ENCODE measurements at places on chromosomes 6 and 20.

DNA sequence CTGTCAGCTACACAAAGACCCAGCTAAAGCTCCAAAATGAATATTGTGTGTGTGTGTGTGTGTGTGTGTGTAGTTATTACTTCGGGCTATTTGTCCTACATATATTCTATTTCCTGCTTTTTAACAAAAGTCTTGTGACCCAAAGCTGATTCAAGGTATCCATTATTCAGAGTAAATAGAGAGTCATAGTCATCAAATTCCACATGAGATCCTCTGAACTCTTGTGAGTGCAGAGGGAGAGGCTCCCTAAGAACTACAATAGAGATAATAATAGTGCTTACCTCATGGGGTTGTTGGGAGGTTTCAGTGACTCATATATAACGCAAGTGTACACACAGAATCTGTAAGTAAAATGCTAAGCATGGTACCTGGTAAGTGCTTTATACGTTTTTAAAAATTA, 95.6 kb upstream of the SHLD1 start:
- no peak for DNase-seq

DNA sequence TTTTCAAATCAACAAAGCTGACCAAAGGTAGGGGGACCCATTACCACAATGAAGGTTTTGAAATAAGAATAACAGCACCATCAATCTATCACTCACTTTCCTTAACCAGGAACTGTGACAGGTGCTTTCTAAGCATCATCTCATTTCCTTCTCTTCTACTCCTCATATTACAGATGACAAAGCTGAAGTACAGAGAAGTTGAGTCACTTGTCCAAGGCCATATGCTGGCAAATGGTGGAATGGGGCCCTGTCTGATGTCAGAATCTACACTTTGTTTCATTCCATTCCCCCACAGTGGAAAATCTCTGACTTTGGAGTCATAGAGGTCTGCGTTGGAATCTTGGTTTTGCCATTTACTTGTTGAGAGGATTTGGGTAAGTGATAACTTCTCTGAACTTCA, 222.5 kb upstream of the LRFN2 start:
- DNase-seq: no peak

DNA sequence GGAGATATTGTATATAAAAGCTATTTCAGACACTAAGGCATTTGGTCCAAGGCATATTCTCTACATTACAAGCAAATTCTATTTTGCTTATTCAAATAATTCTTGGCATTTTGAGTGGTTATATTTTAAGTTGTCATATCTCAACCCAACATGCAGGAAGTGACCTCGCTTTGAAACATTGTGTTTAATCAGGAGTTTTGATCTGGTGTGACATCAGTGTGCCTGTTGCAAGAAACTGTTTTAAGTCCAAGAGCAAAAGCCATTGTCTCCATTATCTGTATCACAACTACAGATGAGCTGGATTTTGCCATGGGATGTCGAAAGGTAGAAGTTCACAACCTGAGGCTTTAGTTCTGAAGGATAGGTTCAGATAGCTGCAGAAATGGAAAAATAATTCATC, 509.9 kb upstream of the ID4 start:
- DNase-seq: no peak

DNA sequence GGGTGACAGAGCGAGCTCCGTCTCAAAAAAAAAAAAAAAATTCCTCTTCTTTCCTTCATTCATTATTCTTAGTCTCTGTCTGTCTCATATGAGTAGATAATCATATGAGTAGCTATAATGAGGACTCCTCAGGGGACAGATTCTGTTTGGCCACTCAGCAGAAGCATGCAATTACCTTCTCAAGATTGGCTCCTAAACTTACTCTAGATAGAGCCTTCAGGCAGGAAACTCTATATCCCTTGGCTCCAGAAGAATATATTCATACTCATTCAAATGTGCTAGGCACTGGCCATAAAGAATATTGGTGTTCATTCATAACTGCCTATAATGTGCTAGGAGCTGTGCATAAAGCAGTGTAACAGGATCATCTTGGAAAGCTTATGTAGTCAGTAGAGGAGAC, 2.2 kb upstream of the ACAT2 start:
- no peak for DNase-seq

- no peak for DNase-seq
Observed at GRCh38 chr20:58760856-58761255, 68.3 kb downstream of the NPEPL1 start.

DNA sequence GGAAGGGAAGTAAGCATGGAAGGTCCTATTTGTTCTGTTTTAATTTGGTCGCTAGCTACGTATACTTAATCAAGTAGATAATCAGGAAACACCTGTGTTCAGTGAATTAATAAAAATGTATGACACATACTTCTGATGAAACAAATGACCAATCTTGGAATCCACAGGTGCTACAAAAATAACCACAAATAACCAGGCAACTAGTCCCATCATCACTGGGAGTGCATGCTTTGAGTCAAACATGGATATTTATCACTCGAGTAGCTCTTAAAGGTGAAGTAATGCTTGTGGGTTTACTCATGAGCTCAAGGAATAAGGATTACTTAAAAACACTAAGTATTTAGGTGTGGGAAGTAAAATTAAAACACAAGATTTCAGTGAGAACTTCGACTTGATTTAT, 285.6 kb upstream of the ID4 start:
- DNase-seq: no peak

DNA sequence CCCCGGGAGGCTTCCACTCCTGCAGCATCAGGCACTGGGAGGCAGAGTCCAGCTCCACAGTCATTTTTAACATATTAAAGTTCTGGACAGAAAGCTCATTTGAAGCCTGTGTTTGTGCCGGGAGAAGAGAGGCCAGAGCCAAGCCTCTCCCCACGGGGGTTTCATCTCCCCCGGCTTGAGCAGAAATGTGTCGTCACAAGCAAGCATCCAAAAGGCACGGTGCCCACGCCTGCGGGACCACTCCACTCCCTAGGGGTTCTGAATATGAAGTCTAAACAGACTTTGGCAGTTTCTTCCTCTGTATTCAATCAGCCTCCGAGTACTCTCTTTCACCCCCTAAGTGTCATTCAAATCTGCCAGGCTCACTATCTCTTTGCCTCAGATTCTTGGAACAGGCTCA, 75.3 kb downstream of the STK35 start:
- DNase-seq: peak; percentile 44

DNA sequence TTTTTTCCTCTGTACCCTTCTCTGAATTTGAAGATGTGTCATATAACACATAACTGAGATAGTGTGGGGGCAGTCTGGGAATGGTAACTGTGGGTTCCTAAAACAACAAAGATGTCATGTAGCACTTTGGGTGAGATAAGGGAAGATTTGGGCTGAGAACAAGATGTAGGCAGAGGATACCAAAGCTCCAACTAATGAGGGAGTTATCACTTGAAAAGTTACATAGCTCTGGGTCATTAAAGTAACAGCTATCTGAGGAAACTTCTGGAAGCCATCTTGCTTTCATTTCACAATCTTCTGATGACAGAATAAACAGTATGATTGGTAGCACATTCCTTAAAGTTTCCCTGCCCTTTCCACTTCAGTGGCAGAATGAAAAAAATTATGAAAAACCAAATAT, 255.4 kb downstream of the TBX18 start:
- no peak for DNase-seq

- peak; percentile 88 for DNase-seq
Observed at GRCh38 chr6:41442800-41443501, 103.2 kb upstream of the FOXP4 start.

DNA sequence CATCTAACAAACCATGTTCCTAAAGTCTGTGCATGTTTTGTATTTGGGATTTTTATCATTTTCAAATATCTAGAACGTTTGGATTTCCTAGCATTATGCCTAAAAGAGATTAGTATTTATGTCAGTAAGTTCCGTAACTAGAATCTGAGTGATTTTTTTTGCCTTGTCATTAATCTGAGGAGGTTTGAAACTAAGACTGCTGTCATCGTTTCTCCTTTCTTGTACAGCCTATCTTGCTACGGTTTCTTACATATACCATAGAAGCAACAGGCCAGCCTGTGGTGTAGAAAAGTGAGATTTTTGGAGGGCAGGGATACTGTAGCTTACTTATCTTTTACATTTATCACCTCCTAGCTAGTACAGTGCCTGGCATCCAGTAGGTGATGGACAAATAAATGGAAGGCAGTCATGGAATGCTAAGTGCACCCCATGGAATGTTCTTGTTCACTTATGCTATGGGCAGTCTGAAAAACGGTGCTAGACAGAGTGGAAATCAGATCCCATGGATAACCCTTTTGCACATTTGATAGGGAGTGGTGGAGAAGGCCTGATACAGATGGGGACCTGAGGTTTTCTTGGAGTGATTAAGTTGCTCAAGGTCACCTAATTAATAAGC, 93.9 kb downstream of the ARID1B start:
- no peak for DNase-seq

DNA sequence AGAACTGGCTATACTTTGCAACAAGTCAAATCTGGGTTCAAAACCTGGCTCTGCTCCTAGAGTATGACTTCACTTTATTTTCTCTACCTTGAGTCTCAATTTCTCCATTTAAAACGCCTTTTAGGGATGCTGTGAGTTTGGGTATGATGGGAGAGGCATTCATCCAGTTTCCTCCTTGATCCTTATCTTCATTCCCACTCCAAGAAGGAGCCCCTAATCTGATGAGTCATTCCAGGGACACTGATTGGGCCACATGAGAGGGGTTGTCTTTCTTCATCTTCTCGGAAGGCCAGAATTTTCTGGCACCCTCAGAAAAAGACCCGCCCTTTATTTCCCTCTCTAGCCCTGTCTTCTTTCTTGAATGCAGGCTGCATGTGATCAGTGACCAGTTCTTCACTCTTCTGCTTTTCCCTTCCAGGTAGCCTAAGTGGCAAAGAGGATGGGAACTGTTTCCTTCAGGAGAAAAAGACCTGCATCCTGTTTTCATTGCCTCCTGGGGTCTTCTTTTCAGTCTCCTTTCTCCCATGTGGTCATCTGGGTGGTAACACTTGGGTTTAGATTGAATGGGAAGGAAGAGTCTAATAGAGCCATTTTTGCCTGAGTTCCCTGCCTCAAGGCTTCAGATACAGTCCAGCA, 32.1 kb upstream of the PNRC1 start:
- DNase-seq: no peak

- no peak for DNase-seq
Observed at GRCh38 chr6:160160450-160160849, 38.8 kb downstream of the SLC22A1 start.

GRCh38 chr6:88377976-88378568, 211.9 kb upstream of the CNR1 start:
- no peak for DNase-seq

GRCh38 chr6:33950891-33951889, 147.4 kb upstream of the MLN start:
- DNase-seq: peak; percentile 58

GRCh38 chr6:108608453-108609275, 47.9 kb downstream of the FOXO3 start:
- no peak for DNase-seq

GRCh38 chr20:19737025-19737424, 21.0 kb upstream of the RIN2 start:
- no peak for DNase-seq

DNA sequence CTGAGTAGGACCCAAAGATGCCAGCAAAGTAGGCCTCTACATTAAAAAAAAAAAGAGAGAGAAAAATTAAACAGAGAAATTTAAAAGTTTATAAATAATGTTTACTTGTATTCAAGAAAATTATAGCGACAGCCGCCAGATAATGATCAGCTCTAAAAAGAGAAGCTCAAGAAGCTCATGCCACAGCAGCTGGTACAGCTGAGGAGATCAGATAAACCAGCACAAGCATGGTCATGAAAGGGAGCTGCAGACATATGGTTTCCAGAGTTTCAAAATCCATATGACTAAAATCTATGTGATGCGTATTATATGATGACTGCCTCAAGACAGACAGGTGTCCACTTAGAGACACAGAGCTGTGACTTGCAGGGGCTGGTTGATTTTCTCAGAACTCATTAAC, 13.6 kb upstream of the HLA-C start:
- DNase-seq: no peak

- no peak for DNase-seq
Observed at GRCh38 chr6:42354702-42355101, 97.0 kb downstream of the TRERF1 start.

- no peak for DNase-seq
Observed at GRCh38 chr6:31641370-31641769, 11.1 kb downstream of the BAG6 start.

DNA sequence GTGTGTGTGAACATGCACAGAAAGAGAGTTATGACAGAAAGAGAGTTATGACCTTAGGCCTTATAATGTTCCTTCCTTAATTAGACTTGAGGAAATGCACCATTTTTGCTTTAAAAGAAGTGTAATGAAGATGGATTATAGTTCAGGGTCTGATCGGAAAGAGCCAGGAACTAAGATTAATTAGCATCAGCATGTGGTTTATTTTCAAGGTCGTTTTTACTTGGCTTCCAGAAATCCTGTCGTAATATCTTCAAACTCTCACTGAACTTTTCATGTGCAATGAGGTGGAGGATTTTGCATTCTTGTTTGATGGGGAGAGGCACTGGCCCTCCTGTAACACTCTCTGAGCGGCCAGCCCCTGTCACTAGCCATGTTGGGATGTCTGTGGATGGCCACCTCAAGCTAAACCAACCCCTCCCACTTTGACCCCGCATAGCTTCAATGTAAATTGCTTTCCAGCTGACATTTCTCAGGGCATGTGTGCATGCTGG, 116.8 kb downstream of the CDC5L start:
- DNase-seq: no peak

- no peak for DNase-seq
Observed at GRCh38 chr6:156654919-156655918, 122.0 kb upstream of the ARID1B start.

DNA sequence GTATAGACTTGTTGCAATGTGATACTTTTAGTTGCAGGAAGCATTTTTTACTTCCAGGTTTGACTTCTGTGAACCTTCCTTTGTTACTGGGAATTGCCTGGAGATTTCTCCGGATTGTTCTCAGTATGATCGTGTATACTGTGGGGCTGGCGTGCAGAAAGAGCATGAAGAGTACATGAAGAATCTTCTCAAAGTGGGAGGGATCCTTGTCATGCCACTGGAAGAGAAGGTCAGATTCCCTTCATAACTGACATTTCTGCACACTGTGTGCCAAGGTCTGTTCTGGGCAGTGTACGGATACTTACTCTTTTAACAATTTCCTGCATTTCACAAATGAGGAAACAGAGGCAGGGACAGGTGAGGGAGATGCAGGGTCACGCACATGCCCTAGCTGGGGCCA, 9.7 kb downstream of the PCMTD2 start:
- no peak for DNase-seq

- no peak for DNase-seq
Observed at GRCh38 chr6:87498048-87498447, 25.3 kb downstream of the SLC35A1 start.

DNA sequence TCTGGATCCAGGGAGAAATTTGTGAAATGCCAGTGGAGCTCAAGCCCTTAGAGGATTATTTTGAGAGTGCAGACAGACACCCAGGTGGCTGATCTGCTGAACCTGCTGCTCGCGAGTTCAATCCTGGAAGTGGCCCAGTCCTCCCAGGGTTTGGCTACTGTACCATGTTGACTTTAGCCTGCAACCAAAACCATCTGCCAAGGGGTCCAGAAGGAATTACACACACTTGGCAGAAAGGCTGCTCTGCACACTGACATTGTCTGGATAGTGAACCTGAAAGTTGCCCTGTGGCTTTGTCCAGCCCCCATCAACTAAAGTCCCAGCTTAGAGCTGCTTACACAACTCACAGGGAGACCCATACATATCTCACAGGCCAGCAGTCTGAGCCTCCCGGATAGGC, 21.6 kb upstream of the PI3 start:
- no peak for DNase-seq
